Cortex of kidney (tissue), 1 donor: ENCODE measurements at places on chromosomes 16 and 17.

DNA sequence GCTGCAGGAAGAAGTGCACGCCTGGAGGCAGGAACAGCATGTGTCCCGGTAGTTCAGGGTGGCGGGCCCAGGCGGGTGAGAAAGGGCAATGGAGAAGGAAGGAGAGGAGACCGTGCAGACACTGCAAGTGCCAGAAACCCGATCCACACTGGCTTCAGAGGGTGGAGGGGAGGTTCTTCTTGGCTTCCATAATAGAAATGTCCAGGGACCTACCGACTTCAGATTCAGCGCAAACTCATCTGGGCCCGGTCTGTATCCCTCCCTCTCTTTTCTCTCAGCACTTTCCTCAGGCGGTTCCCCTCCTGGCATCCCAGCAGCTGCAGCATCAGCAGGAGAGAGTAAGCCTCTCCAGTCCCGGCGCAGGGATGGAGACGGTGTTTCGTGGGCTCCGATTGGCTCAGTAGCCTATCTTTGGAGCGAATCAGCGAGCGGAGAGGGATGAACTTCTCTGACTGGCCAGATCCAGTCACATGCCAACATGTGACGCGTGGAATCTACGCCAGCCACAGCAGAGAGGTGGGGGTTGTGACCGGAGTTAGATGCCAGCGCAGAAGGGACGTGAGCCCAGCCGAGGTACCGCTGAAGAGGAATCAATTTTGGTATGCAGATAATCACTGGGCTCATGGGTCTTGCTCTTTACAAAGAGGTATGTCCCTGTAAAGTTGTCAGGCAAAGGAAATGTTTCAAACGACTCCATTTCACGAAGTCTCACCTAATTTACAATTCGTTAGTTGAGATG lies 1.9 kb upstream of the PRPSAP2 start:
- peak; percentile 28 for DNase-seq

- no peak for DNase-seq
These were observed 5.6 kb upstream of the STX1B start for GRCh38 chr16:31016018-31016417.

DNA sequence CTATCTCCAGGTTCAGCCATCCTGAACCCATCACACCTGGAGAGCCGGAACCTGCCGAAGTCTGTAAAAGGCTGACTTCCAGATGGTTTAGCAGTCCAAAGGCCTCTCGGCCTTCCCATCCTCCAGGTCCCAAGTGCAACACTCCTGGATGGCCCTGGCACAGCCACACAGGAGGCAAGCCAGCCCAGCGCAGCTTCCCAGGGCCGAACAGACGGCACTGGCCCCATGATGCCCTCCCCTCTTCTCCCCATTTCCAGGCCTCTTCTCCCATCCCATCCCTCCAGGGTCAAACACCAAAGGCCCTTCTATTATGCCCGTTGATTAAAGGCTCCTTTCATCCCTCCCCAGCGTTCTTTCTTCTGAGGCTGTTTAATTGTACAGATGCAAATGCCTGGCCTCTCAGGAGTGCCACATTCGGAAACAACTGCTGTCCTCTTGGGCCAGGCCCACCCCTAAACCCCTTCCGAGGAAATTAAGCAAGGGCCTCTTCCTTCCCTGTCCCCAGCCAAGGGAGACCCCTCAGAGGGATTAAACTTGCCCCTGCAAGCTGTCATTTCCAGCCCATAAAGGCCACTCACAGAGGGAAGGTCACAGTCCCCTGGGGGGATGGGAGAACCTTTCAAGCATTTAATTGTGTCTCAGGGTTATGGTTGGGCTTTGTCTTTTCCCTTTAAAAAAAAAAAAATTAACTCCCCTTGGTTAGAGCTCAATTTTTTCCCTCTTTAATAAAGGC lies 30.8 kb downstream of the AXIN2 start:
- DNase-seq, result no peak

DNA sequence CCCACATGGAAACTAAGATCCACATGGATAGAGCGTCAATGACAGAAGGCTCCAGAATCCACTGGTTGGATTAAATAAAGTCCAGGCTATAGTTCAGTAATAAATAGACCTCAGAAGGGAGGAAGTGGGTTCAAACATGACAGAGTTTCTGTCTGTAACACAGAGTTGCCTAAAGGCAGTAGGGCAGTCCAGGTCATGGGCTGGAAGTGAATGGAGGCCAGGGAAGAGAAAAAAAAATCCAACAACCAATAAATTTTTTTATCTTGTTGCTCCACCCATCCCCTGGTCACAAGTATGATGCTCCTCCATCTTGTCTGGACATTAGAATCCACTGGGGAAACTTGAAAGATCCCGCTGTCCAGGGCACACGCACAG lies 92.4 kb downstream of the RGS9 start:
- DNase-seq, result no peak

DNA sequence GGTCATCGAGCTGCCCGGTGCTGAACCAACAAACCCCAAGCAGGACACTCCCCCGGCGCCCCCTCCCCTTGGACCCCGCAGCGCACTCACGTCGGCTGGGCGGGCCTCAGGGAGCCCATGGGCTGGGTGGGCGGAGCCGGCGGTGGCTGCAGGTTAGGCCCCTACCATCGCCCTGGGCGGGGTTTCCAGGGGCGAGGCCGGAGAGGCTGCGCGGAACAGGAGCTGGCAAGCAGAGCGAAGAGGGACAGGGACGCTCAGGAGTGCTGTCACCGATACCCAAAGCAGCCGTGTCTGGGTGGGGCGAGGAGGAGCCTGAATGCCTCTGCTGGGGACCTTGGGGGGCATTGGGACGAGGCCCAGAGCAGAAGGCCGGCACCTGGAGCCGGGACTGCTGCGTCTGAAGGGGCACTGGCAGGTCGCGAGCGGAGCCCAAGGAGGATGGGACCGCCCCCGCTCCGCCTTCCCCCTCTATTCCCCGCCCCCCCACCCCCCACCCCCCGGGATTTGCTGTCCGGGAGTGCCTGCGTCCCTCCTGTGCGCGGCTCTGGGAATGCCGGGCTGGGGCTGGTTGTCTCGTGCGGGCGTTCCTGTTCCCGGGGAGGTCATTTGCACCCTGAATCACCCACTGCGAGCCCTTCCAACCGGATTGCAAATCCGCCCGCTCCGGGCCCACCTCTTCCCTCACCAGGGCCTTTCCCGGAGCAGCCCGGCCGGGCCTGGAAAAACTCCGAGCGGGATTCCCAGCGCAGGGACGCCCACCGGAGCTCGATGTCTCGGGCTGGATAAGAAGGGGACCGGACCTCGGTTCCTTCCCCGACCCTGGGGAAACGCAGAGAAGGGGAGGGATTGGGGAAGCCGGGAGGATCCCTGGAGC lies 902 bp downstream of the ARHGAP27 start:
- no peak for DNase-seq

DNA sequence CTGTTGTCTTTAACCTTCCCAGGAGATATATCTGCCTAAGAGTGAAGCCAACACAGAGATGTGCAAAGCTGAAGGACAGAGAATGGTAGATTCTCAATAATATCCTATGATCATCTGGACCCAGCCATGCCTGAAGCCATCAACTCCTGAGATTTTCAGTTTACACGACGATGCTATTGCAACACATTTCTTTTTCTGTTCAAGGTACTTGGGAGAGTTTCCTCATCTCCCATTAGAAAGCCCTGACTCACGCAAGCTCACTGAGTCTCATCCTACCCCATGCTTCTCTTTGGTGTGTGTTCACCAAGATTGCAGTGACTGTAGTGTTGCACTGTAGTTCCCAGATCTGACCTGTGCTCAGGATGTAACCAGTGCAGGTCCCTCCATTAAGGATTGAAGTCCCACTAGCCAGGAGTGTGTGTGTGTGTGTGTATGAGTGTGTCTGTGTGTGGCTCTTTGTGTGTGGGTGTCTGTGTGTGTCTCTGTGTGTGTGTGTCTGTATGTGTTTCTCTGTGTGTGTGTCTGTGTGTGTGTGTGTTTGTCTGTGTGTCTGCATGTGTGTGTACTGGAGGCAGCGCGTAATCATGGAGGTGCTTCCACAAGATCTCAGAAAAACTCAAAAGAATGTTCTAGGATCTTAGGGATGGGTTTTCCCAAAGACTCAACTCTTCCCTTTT lies 15.5 kb downstream of the CES1 start:
- no peak for DNase-seq

GRCh38 chr17:73043686-73044581 lies 48.6 kb downstream of the SLC39A11 start:
- no peak for DNase-seq

DNA sequence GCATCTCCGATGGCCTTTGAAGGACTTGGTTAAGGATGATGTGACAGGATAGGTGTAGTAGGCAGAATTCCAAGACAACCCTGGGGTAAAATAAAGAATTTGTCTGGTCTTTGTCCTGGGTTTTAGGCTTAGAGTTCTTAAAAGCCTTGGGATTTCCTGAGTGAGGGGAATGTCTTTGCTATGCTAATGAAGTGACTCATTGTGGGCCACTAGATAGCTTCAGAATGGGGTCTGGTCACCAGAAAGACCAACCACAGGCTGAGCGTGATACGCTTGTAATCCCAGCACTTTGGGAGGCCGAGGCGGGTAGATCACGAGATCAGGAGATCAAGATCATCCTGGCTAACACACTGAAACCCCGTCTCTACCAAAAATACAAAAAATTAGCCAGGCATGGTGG lies 182.8 kb upstream of the TOX3 start:
- DNase-seq, result no peak

- DNase-seq, result no peak
These were observed 62.3 kb upstream of the PHOSPHO1 start for GRCh38 chr17:49292901-49293300.
